GM04503 (cell line): ENCODE measurements at places on chromosomes 2 and 18.

DNA sequence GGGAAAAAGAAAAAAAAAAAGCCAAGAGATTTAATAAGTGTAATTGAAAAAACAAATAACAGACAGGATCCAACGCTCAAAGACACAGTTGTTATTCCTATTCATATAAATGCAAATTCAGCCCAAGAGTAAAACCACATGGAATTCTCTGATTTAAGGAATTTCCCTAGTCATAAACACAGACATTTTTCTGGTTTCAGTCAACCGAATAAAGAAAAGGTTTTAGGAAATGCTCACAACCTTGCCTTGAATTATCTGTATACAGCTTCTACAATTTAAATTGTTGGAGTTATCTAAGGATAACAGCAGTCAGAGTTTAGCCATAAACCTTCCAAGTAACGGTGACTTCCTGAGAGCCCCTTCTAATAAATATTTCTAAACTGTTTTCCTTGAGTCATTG, 122.7 kb downstream of the VWC2L start:
- DNase-seq, result no peak

- peak; percentile 36 for DNase-seq
These were observed 57.2 kb downstream of the CYB5A start for GRCh38 chr18:74234326-74235171.

DNA sequence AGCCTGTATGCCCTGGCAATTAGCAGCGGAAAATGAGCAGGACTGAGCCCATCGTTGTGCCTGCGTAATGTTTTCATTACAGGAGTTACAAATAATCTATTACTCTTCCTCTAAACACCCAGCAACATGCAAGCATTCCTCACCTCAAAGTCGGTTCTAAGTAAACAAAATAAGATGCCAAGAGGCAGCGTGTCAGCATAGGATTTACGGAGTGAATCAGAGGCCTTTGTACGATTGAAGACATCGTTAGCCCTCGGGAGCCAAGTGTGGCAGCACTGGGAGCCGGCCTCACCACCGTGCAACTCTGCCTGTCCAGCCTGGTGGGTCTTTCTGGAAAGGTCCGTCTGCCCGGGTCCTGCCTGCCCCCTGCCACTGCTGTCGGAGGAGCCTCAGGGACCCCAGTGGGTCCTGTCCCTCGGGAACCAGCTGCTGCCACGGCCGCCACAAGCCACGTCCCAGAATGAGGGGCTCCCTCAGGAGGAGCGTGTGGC, 80.1 kb upstream of the CTDP1 start:
- peak; percentile 58 for DNase-seq

- peak; percentile 57 for DNase-seq
These were observed 20.6 kb downstream of the EVA1A start for GRCh38 chr2:75539955-75540716.

- no peak for DNase-seq
These were observed 143.3 kb downstream of the PXDN start for GRCh38 chr2:1601067-1601412.

- no peak for DNase-seq
These were observed 5.8 kb upstream of the IKZF2 start for GRCh38 chr2:213157242-213157641.

DNA sequence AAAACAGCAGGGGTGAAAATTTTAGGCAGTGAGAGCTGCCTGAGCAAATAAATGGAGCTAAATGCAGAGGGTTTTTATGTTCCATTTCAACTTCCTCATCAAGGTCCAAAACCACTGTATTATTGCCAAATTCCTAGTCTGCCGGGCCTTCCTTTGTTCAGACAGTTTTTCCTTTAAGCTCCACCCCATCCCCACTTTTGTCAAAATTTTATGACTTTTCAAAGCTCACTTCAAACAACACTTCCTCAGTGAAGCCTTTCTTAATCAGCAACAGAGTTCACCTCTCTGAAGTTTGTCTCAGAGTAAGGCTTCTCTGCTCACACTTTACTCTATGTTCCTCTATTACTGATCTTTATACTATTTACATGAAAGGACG, 81.3 kb downstream of the CERKL start:
- DNase-seq, result no peak

GRCh38 chr2:139271879-139272278, 491.7 kb upstream of the NXPH2 start:
- DNase-seq, result no peak

GRCh38 chr2:70936165-70936978, 672 bp downstream of the ATP6V1B1 start:
- DNase-seq, result no peak
